ENCODE measurements at places on chromosomes 6 and 20. TPM values are rescaled to one million over a fixed set of nuclear protein-coding genes. Genes with fewer than 3 reads are reported as not detected.

GRCh38 chr6:11222385-11223277, 9.8 kb downstream of the NEDD9 start:
- no peak for DNase-seq

The TRIM10 gene
- total RNA-seq = under 0.01 TPM

DNA sequence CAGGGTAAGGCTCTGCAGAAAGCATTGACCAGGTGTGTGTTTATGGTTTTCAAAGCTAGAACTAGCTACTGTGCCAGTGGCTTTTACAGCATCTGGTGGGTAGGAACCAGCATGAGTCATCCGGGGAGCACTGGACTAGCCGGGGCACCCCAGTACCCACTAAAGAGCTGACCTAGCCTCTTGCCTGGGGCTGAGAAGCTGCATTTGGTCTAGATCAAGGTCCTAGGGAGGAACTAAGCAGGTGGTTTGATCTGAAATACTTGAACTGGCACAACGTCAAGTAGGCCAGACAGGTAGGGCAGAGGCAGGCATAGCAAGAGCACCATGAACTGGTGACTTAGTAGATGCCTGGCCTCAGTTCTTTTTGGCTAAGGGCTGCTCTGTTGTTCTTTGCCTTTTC, 109.8 kb upstream of the PTPRK start:
- DNase-seq = no peak

DNA sequence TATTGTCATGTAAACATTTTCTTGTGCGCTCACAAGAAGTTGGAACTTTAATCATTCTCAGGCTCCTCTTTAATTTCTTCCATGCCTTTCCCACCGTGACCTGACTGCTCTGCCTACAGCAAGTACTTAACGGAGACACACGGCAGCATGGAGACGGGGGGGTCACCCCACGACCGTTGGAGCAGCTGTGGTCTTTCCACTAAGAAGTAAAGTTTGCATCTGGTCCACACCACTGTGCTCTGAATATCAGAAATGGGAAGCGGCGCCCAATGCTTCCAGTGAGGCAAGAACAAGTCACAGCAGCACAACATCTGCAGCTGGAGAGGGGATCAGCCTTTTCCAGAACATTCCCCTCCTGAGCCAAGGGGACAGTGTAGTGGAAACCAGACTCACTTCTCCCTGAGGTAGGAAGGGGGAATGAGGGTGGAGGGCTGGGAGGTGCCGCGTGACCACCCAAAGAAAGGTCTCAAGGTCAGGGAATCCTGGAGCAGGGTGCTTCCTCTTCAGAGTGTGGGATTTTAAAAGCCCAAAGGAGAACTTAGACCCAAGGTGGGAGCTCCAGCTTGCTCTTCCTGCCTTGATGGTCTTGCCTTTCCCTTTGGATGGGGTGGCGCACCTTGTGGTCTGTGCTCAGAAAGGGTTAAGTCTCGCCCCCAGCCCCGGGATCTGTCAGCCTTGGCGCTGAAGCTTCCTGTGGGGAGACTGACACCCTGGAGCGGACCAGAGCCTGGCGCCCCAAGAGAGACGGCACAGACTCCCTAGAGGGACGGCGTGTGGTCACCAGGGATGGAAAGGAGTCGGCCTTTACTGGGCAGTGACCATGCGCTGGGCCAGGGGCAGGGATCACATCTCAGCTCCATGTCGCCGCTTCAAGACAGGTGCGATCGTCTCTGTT, 25.6 kb upstream of the SMOC2 start:
- DNase-seq = no peak

DNA sequence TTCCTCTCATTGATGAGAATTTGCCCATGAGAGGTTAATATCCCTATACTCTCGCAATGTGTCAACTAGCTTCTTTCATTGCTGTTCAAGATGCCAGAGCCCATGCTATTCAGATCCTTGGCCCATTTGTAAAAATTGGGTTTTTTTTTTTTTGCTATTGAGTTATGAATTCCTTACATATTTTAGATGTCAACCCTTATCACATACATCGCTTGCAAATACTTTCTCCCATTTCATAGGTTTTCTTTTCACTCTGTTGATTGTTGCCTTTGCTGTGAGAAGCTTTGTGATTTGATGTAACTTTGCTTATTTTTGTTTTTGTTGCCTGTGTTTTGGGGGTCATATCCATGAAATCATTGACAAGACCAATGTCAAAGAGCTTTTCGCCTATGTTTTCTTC, 32.2 kb upstream of the IPCEF1 start:
- DNase-seq = no peak

The BPIFA1 gene
- not detected for total RNA-seq

The C20orf96 gene
- total RNA-seq = 7.3 TPM

- DNase-seq = no peak
These were observed 222.9 kb downstream of the UBE3D start for GRCh38 chr6:82842721-82843120.

The SLC52A3 gene
- total RNA-seq = under 0.01 TPM

GRCh38 chr6:85703406-85703805, 60.7 kb upstream of the SYNCRIP start:
- DNase-seq = no peak

All from frontal cortex (tissue), 4 donors.